ENCODE measurements at places on chromosomes 4 and X.

DNA sequence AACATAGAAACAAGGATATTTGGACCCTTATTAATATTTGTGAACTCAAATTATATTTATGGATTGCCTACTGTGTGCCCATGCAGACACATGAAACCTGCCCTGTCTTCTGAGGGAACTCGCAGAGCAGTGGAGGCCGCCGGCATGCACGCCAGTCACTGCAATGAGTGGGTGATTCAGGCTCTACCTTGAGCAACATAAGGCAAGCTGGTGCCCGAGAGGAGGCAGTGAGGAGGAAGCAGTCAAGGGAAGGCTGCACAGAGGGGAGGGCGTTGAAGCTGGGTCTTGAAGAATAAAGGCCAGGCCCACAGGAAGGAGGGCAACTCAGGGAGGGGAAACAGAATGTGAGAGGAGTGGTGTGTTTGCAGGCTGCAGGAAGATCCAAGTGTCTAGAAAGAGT lies 52.8 kb downstream of the PPEF2 start:
- no peak for DNase-seq

GRCh38 chr4:53039741-53040458 lies 177.8 kb downstream of the RASL11B start:
- DNase-seq = no peak

GRCh38 chr4:177699365-177700213 lies 257.4 kb upstream of the AGA start:
- no peak for DNase-seq

DNA sequence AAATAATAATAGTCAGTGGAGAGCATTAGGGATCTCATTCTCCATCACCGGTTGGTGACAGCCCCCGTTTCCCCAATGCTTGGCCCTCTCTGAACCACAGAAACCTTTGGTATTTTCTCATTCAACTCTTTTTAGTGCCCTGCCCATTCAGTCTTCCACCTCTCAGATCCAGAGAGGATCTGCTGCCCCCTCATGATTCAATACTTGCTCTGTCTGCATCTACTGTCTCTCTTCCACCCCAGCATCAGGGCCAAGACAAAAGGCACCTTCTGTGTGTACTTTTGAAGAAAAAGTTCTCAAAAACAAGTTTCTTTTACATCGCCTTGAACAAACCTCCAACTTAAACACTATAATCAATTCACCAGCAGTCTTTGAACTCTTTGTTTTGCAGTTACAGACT lies 19.3 kb downstream of the CLTRN start:
- DNase-seq = no peak

DNA sequence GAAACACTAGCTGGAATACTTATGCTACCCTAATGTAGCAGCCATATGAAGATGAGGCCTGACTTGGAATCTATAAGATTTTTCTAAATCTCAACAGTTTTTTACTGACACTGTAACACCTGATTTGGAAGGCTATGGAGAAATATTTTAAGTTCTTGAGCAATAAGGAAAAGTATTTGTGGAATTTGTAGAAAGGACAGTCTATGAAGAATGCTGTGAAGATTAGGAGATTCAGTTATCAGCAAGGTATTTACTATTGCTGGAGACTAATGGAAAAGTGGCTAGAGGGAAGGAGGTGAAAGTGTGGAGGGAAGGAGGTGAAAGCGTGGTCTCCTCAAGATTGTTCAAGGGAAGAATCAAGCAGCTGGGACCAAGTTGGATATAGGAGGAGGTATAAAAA lies 190.0 kb upstream of the EMCN start:
- no peak for DNase-seq

DNA sequence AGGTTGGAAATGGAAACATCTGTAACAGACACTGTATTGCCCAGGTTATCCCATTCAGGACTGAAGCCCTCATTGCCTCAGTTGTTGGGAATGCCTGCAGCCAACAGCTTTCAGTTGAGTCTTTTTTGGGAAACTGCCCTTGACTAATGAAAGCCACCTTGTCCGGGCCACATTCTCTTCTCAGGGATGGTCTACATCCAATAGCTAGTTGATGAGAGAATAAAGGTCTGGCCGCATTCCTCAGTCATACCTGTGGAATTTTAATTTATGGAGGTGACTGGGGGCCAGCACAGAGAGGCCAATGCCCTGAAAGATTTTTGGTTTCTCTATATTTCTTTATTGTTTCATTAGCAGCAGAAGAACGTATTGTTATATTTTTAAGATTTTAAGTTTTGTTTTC lies 147.6 kb upstream of the MSX1 start:
- no peak for DNase-seq

DNA sequence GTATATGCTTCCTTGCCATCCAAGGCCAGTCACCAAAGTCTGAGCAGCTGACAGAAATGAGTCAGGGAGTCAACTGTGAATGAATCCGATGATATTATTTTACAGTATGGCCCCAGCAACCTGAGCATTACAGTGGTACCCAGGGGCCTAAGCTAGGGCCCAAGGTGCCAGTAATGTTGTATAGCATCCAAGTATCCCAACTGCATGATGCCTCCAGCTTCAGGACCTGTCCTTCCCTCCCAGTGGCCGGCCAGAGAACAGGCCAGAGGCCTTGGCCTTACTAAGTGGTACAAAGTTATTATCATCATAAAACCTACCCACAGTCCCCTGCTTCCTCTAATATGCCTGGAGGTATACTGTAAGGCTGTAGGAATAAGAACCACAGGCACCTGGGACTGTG lies 79.9 kb downstream of the RFC1 start:
- no peak for DNase-seq

DNA sequence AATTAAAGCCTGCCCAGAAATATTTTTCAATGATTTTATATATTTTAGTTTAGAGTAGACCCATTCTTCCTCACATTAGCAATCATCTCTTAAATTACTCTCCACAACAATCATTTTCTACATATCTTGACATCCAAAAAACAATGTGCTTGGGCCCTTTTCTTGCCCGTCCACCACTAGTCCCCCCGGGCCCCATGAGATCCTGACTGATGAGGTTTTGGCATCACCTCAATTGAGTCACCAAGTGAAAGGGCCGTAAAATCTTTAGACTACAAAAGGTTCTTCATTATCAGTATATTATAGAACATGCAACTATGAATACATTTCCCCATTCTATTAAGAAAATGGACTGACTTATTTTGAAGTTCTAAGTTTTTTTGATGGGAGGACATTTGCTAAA lies 4.0 kb upstream of the CDKL2 start:
- DNase-seq = no peak

GRCh38 chrX:56759736-56760409 lies 30.8 kb downstream of the NBDY start:
- no peak for DNase-seq

GRCh38 chr4:182236186-182236585 lies 7.0 kb upstream of the TENM3 start:
- no peak for DNase-seq

DNA sequence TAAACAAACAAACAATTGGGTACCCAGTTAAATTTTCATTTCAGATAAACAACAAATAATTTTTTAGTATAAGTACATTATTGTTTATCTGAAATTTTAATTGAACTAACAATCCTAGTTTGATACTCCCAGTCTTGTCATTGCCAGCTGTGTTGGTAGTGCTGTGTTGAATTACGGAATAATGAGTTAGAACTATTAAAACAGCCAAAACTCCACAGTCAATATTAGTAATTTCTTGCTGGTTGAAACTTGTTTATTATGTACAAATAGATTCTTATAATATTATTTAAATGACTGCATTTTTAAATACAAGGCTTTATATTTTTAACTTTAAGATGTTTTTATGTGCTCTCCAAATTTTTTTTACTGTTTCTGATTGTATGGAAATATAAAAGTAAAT lies 2.9 kb downstream of the CXCL8 start:
- DNase-seq = no peak

GRCh38 chr4:5260121-5260520 lies 208.8 kb downstream of the STK32B start:
- no peak for DNase-seq

GRCh38 chrX:68433981-68434299 lies 645 bp upstream of the OPHN1 start:
- no peak for DNase-seq

DNA sequence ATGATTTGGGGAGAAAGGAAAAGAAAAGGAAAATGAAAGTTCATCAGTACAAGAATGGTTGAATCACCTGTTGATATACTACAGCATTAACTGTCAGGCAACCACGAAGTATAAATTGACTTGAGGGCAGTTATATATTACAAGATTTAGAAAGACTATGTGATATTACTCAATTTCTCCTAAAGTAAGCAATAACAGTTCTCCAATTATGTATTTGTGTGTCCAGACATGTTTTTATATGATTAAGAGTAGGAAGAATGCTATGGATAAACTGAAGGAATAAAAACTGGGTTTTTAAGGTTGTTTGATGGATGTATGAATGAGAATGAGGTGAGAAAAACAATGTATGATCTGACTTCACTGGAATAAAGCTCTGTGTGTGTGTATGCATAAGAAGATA lies 2234.4 kb downstream of the ARAP2 start:
- no peak for DNase-seq

GRCh38 chrX:17669891-17670290 lies 67.4 kb upstream of the SCML1 start:
- no peak for DNase-seq

- DNase-seq = no peak
These were observed 64.7 kb upstream of the GPR78 start for GRCh38 chr4:8515316-8516060.

DNA sequence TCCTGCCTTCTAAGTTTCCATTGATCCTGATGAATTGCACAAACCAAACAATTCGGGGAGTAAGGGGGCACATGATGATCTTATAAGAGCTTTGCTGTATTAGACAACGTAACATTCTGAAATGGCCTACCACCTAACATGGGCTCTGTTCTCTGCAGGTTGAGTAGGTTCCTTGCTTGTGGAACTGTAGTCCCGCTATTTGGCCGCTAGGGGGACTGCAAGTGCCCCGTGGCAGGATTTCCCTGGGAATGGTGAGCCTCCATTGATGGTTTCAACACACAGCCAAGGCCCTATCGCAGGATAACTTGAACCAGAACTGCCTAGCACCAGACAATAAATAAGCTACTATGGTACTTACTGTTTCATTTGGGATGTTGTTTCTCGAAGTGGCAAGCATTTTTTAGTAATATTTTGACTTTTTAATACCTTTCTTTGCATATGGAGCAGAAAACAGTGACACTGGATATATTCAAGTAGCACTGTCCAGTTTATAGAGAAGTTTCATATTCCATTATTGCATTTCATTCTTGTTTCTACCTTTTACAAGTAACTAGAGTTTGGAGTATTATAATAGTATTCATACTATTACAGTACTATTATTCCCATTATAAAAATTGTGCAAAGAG lies 11.9 kb downstream of the AR start:
- no peak for DNase-seq

DNA sequence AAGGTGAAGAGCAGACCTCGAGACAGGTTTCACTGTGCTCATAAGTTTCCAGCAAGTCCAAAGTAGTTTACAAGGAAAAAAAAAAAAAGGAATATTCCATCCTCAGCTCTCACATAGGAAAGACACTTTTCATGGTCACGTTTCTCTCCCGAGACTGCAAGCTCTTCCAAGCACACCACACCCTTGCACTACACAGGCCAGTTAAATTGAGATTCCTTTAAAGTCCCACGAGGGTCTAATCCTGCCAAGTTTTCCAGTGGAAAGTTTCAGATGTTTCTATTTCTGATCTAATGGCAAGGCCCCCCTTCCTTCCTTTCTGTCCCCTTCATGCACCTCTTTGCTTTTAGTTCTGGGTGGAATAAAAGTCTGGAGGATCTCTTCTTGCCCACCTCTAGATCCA lies 67.9 kb upstream of the PCDH19 start:
- no peak for DNase-seq

- DNase-seq = no peak
These were observed 23.0 kb upstream of the SLC25A4 start for GRCh38 chr4:185119927-185120630.

DNA sequence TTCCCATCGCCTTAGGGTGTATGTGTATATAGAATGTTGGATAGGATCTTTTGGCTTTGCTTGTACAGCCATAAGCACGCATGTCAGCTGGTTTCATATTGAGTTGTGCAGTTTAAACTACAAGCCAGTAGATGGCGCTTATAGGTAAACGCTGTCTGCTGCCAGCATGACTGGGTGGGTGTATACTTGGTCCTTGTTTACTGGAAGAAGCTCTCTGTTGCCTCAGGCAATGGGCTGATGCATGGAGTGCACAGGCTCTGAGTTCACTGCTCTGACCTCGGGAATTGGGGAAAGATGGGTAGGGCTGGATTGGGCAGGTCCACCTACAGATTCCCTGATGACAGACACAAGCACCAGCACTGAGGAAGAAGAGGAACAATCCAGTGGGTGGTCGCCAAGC lies 831.5 kb downstream of the STIM2 start:
- DNase-seq = no peak

GRCh38 chrX:72306085-72306801 lies 529 bp upstream of the CITED1 start:
- DNase-seq = no peak

DNA sequence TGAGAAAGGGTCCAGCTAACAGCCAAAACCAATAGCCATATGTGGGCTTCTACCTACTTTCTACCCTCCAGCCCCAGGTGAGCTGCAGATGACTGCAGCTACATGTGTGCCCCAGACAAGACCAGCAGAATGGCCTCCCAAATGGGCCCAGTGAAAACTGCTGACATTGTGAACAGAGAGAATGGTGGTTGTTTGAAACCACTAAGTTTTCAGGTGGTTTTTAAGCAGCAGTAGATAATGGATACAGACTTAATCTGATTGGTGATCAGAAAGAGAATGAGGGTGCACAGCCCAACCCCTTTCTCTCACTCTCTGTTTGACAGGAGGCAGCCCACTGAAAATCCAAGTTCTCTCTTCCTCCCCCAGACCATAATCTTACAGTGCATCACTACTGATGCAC lies 42.5 kb upstream of the BBS12 start:
- DNase-seq = no peak

DNA sequence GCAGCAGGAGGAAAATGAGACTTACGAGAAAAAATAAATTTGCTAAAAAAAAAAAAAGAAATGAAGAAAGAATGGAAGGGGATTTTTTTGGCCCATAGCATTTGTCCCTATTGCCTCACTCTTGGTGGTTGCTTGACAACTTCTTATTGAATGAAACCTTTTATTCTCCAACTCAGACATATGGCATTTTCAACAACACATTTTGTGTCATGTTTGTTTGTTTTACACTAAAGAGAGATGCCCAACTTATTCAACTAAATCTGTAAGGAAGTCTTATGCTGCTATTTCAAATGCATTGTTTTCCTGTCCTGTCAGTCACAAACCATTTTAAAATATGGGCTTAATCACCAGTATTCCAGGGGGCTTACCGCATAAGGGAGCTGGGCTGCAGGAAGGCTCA lies 409.1 kb upstream of the TENM3 start:
- no peak for DNase-seq

- DNase-seq = no peak
These were observed 589.7 kb downstream of the SPRY1 start for GRCh38 chr4:123986268-123986798.

DNA sequence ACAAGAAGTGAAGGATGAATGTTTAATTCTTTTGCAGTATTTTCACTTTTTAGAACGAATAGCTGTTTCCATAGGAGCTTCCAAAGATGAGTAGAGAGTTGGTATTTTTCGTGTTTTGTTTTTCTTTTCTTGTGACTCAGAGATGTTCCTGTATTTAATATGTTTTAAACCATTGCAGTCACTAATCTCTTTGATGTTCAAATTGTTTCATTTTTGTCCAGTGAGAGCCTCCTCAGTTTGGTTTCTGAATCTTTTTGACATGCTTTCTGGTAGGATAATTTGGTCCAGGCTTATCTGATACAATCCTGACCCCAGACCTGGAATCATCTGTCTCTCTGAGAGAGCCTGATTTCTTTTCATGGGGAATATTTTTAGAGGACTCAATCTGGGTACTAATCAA lies 41.6 kb downstream of the BEX3 start:
- no peak for DNase-seq

GRCh38 chr4:29717287-29718057 lies 1002.7 kb upstream of the PCDH7 start:
- DNase-seq = no peak
